ENCODE measurements at places on chromosomes 4 and X.

DNA sequence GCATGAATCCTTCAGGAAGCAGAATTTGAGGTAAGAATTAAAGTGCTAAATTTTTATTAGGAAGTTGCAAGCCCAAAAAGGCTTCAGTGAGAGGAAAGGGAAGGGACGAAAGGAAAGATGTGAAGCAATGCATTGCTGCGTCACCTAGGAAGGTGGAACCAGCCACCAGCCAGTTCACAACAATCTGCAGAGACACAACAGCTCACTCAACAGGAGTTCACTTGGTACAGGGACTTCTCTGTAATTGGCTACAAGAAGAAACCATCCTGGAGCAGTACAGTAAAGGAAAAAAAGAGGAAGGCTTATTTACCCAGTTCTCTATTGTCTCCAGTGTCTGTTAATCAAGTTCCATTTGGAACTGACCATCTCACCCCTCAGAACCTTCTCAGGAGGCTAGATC, 157.6 kb downstream of the HNRNPD start:
- DNase-seq = no peak

DNA sequence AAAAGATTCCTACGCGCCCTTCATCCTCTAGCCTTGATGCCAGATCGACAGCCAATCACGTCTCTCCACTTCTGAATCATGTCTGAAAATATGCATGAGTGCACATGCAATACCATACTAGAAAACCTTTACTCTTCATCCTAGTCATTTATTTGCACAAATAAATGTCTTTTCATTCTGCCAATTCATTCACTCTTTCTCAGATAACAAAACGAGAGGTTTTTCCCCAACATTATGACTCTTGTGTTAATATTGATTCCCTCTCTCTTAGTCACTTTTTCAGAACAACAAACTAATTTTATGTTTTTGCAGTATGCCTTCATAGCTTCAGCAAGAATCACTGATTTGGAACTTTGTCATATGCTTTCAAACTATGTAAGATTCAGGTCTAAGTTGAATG, 549.4 kb upstream of the GALNT7 start:
- no peak for DNase-seq

GRCh38 chrX:16897445-16897844, 27.3 kb upstream of the RBBP7 start:
- no peak for DNase-seq

DNA sequence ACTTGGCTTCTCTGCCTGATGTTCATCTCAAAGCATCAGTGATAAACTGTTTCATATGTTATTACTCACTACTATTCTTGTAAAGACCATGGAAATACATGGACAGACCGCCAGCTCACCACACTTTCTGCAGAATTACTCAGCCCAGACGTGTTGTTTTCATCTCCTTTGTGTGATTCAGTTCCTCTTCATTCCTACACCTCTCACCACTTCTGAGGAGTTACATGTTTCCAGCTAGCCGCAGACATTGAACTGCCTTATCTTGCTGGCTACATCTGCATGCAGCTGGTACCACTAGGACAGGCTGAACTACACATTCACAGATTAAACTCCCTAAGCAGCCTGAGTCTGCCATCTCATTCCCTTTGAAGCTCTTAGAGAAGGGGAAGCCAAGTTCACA, 443.2 kb upstream of the FGF16 start:
- DNase-seq = peak; percentile 56

DNA sequence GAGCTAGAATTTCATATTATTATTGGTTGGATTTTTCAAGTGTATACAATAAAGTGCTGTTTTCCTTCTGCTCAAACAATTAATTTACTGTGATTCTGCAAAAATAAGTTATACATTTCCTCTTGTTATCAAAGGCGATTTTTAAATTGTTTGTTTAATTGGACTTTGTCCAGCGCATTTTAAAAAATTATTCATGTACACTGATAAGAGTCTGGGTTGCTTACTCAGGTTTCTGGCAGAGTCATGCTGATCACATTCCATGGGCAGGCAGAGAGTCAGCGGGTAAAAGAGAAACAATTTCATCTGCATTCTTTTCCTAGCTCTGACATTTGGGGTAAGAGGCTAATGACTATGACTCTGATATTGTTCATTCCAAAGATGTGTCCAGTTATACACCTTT, 8.9 kb downstream of the FAT4 start:
- no peak for DNase-seq

DNA sequence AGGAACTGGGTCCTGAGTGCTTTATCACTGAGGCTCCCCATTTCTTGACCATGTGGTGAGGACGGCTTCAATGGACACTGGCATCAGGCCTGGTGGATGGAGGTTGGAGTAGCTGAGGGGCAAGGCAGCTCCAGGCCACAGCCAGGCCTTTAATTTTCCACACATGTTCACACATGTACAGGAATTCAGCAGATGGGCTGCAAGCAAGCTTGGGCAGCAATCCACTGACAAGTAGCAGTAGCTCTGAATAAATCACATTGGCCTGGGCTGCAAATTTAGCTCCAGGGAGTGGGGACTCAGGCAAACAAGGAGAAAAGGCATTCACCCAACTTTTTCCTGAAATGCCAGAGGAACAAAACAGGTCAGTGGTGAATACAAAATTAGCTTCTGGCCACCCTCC, 107.8 kb upstream of the SCML1 start:
- DNase-seq = no peak

GRCh38 chrX:119941336-119941735, 2.2 kb downstream of the NKAP start:
- DNase-seq = no peak

DNA sequence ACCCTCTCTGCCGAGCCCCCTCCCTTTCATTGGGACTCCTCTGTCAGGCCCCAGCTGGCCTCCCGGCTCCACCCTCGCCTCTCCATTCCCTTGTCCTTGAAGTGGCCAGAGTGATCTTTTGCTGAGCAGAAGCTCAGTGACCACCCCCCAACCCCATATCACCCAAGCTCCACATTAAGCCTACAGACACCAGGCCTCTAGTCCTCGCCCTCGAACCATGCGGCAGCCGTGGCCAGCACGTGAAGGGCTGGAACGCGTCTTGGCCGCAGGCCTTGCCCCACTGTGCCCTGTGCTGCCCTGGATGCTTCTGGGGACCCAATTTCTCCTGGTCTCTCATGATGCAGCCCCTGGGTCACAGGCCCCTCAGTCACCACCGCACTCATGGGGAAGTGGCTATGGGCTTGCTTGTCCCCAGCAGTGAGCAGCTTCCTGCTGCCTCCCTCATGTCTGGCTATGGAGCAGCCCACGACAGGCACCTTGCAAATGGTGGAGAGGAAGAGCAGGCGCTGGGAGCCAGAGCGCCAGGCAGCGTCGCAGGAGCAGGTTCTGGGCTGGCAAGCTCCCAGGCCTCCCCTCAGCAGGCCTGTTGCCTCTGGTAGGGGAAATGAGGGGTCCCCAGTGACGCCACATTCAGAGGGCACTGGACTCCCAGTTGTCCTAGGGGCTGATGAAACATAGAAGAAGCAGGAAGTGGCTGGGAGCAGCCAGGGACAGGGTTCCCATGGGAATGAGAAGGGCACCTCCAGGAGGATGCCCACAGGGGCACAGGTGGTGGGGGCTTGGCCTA, 757 bp upstream of the SRPK3 start:
- no peak for DNase-seq

DNA sequence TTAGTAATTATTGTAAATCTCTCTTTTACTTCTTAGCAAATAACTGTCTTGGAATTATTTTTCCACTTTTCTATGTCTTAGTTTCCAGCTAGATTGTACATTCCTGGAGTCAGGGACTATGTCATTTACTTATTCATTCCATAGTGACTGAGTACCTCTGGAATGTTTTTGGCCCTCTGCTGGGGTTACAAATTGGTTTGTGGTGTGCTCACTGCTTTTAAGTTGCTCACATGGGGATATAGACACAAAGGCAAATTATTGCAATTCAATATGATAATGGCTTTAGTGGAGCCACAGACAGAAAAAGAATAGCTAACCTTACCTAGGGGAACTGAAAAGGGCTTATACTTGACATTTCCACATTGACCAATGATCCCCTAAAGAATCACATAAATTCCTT, 63.7 kb upstream of the PDGFRA start:
- no peak for DNase-seq

GRCh38 chr4:76897536-76898384, at the start of gene SOWAHB:
TSS of gene SOWAHB (minus strand) at chr4:76898144. CDS start at chr4:76897849, 295 bp downstream.
- DNase-seq = no peak

- no peak for DNase-seq
These were observed 191.0 kb downstream of the NSUN7 start for GRCh38 chr4:40940756-40941155.

GRCh38 chr4:44462259-44462658, 13.7 kb upstream of the KCTD8 start:
- DNase-seq = no peak

DNA sequence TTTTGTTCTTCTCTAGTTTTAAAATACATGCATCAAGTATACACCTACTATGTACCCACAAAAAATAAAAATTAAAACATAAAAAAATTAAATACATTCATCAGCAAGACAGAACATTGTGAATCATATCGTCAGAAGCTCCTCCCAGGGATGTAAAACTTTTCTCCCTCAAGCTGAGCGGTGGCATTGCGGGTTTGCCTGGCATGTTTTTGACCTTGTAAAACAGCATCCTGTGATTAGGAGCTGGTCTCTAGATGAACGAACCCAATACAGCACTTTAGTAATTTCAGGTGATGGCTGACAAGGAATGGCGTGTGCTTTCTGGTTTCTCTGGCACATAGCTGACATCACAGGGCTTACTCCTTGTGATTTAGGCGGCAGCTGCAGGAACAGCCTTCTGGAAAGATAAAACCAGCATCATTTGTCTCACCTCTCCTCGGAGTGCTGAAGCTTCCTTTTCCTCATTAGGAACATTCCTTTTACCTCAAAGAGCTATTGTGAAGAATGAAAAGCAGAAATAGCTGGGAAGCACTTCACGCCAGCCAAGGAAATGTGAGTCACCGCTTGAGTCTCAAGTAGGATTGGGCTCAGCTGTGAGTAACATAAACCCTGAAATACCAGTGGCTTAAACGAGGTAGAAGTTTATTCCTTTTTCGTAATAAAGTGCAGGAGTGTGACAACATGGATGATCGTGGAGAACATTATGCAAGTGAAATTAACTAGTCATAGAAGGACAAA, 44.3 kb downstream of the NYX start:
- DNase-seq = no peak

DNA sequence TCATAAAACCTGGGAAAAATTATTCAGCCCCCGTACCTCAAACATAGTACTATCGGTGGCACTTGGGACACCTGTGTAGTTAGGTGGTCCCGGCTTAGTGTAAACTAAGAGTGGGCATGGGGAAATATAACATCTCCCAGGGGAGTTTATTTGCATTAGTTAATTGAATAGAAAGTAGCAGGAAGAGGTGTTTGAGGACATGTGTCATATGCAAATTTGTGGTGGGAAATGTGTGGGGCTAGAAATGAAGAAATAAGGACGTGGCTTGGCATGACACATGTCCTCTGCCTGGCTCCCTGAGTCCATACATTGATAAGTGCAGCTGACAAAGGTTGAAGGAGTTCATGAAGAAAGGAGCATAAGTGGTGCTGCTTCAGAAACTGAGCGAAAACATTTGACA, 483.6 kb downstream of the SH2D1A start:
- DNase-seq = no peak

GRCh38 chr4:37243051-37243450, 1.5 kb upstream of the NWD2 start:
- DNase-seq = no peak

DNA sequence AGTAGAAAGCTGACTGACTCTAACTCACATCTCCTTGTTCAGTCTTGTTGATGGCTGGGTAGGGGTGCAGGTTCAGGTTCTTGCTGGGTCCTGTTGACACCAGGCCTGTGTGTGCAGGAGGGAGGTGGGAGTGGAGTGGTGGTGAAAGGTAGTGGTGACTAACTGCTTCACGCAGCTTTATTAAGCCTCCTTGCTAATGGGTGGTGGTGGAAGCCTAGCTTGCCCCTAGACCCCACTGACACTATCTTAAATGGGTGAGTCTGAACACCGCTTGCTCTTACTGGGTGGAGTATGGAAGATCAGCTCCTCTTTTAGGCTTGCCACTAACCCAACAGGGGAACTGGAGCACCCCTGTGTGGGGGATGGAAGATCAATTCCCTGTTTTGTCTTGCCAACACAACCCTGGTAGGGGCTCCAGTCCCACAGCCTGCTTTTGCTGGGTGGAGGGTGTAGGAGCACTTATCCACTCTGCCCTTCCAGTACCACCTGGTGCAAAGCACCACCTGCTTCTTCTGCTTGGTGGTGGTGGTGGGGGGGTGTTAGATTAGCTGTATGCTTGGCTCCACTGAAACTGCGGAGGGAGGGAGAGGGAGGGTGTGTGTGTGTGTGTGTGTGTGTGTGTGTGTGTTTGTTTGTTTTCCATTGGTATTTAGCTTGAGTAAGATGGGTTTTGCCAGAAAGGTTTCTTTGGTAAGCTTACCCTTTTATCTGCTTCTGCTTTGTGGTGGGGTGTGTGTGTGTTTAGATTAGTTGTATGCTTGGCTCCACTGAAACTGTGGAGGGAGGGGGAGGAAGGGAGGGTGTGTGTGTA, 25.6 kb downstream of the KDM6A start:
- DNase-seq = no peak

GRCh38 chrX:13256603-13257002, 63.2 kb downstream of the ATXN3L start:
- no peak for DNase-seq

DNA sequence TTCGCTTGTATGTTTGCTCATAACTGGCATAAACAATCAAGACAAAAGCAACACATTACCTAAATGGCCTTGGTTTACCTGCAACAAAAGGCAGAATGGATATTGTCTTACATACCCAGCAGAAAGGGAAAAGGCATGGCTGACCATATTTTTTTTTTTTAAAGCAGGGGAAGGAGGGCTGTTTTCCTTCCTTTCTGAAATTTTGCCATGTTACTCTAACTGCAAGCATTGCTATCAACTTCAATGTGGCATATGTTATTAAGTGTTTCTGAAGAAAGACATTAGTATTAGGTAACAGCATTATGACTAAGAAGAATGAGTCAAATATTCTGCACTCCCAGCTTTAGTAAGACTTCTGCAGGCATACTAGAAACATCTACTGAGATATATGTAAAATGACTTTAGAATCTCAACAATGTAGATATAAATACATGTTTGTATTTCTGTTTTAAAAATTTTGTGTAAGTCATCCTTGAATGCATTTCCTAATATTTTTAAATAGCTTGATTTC, 512.6 kb upstream of the FAM241A start:
- no peak for DNase-seq
